EL (cell line): ENCODE measurements at places on chromosomes 5 and 9.

GRCh38 chr9:12853051-12853450, 78.2 kb downstream of the LURAP1L start:
- no peak for DNase-seq

GRCh38 chr9:17330097-17330496, 195.3 kb downstream of the CNTLN start:
- peak; percentile 2 for DNase-seq

DNA sequence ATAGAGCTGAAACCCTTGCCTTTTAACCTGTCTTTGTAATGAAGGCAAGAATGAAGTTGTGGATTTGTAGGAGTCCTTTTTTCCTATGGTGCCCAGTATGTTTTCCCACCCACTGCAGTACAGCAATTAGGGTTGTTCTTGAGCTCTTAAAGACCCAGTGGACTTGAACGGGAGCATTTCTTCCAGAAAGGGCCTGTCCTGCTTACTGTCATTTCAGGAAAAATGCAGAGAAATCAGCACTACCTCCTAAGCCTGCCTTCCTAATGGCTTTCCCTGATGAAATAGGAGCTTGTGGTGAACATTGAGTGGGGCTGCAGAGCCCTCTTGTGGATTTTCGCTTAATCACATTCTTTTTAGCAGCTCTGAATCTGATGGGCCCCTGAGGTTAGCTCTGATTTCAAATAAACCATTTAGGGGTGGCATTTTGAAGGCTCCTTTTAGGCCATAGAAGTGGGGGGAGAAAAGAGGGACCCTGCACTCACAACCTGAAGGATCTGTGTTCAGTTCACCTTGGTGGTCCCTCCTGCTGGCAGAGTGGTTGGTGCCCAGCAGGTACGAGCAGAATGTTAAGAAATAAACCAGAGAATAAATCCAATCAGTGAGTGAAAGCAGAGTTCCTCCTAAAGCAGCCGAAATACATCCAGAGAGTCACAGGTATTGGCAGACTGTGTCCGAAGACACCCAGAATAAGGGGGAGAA, 188.0 kb upstream of the KLF9 start:
- DNase-seq: peak; percentile 87

GRCh38 chr5:150609843-150610584, 30.4 kb upstream of the SYNPO start:
- no peak for DNase-seq

DNA sequence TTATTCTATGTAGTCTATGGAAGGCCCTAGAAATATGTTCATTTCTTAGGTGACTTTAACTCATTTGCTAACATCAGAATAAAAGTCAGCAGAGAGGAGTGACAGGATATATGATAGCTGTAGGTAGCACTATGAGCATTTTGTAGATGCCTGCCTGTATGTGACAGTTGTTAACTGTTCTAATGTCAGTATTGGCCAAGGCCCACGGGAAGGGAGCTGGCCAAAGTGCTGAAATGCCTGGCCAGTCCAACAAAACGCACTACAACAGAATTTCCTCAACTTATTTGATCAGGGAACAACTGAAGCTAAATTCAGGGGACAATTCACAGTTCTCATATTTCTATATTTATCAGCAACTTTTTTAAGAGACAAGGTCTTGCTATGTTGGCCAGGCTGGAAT, 20.8 kb downstream of the SV2C start:
- DNase-seq: peak; percentile 23
